Stimulated activated CD4-positive, alpha-beta T cell treated with anti-CD3 and anti-CD28 coated beads, Interleukin-4, amount 100 ng/mL, for 48 hours (primary cell): ENCODE measurements at places on chromosomes 7 and 10.

DNA sequence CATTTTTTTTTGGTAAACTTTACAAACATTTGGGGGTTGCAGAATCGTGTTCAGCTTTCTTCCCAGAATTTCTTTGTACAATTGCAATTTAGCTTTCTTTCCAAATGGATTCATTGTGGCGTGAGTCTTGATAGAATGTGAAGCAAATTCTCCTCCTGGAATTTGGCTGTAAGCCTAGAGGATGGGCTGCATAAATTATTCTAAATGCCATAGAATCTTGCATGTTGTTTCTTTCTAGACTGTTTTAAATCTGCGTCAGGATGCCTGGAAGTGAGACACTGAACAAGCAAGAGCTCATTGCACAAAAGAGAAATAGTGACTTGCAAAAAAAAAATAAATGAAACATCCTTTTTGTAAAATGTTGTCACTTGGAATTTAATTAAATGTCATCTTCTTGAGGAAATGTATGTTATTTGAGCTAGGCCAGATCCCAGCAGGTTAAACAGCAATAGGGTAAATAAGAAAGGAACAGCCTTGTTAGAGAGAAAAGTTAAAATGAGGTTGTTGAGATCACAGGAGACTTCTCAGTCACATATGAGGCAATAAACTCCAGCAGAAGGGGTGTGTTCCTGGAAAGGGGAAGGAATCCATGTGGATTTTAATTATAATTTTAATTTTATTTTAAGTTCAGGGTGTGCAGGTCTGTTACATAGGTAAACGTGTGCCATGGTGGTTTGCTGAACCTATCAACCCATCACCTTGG, 483.0 kb downstream of the PLXDC2 start:
- DNase-seq, result no peak

- no peak for DNase-seq
Measured at GRCh38 chr7:100556541-100556940, 17.2 kb downstream of the SAP25 start.

GRCh38 chr10:69965919-69966662, 86.6 kb upstream of the MACROH2A2 start:
- no peak for DNase-seq

DNA sequence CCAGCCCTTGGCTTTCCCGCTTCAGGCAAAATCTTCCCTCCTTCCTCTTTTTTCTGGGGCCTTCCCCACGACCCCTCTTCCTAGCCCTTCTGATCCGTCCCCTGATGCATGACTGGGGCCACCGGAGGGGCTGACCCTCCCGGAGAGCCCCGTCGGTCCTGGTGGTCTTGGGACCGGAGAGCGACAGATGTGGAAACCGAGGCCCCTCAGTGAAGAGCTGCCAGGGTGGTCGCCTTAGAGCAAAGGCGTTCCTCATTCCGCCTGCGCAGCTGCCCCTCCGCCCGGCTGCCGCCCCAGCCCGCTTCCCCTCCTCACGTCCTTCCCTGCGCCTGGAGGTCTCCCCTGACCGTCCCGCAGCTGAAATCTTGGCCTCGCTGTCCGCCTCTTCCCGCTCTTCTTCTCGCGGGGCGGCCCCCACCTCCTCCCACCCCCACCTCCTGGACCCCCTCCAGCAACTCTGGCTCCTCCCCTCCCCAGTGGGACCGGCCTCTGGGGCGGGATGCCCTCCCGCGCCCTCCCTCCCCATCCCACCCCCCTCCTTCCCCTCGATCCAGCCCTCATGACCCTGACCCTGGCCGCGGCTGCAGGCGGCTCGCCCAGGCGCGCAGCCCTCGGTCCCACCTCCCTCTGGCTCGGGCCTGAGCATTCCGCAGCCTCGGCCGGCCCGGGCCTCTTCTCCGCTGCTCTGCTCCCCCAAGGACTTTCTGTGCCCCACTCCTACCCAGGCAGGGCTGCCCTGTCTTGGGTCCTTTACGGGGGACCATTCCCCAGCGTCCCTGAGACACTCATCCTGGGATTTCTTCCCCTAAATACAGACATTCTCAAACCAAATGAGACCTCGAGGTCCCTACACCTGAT, at the start of gene RARRES2:
Gene RARRES2 (minus strand): TSS at position 367 of the 858 bp plus-strand sequence. CDS start 1,020 bp downstream, outside the sequence.
- no peak for DNase-seq

DNA sequence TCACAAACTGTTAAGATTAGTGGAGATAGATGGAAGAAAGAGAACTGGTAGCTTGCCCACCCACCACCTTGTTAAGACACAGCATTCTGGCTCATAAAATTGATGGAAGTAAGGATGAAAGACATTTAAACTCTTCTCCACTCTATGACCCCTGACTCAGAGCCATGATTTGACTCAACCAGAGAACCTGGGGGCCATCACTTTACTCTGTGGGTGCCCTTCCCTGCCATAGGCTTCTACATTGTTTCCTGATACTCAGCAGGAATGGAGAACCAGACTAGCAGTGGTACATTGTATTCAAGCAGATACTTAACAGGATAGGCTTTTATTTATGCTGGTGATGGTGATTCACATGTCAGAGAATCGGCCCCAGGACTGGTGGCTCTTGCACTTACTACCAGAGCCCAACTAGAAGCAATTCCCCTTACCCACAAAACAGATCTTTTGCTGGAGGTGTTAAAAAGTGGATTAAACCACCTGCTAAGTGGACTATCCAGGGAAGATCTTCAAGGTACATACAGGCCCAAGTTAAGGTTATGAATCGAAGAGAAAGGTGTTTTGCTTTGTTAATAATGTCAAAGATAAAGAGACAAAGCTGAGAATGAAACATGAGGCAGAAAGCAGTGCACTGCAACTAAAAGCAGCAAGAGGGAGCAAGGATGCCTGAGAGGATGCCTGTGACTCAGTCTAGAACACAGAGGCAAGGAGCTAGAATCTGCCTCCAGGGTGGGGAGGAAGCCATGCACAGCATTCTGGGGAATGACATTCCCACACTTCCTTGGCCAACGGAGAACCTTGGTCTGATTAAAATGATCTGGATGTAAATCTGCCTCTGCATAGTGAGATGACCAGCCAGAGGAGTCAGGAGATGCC, 36.0 kb upstream of the GLI3 start:
- no peak for DNase-seq

- no peak for DNase-seq
Measured at GRCh38 chr7:135886345-135887132, 90.6 kb downstream of the MTPN start.

DNA sequence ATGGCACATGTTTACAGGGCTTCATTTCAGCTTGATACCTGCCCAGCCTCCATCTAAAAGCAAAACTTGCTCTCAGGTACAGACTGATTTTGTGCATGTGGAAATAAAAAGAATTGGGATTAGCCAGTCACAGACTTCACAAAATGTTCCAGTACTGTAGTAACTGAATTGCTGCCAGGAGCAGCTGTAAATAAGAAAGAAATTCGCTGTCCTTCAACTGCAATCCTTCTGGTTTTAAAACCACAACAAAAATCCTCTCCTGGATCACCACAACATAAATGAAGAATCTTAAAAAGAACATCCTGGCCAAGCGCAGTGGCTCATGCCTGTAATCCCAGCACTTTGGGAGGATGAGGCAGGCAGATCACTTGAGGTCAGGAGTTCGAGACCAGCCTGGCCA, 3.9 kb upstream of the MIOS start:
- DNase-seq, result no peak

- DNase-seq, result no peak
Measured at GRCh38 chr7:24466168-24466768, 107.0 kb upstream of the PALS2 start.

DNA sequence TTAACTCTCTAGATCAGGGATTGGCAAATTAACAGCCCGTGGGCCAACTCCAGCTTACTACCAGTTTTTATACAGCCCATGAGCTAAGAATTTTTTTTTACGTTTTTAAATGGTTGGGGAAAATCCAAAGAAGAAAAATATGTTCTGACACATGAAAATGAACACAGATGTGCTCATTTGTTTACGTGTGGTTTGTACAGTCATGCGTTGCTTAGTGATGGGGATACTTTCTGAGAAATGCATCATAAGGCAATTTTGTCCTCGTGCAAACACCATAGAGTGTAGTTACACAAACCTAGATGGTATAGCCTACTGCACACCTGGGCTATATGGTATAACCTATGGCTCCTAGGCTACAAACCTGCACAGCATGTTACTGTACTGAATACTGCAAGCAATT, 8.3 kb upstream of the SMKR1 start:
- no peak for DNase-seq

GRCh38 chr10:30755441-30755953, 125.9 kb upstream of the LYZL2 start:
- no peak for DNase-seq

DNA sequence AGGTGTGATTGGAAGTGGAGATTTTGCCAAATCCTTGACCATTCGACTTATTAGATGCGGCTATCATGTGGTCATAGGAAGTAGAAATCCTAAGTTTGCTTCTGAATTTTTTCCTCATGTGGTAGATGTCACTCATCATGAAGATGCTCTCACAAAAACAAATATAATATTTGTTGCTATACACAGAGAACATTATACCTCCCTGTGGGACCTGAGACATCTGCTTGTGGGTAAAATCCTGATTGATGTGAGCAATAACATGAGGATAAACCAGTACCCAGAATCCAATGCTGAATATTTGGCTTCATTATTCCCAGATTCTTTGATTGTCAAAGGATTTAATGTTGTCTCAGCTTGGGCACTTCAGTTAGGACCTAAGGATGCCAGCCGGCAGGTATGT, 13.6 kb downstream of the STEAP2 start:
- DNase-seq, result no peak

DNA sequence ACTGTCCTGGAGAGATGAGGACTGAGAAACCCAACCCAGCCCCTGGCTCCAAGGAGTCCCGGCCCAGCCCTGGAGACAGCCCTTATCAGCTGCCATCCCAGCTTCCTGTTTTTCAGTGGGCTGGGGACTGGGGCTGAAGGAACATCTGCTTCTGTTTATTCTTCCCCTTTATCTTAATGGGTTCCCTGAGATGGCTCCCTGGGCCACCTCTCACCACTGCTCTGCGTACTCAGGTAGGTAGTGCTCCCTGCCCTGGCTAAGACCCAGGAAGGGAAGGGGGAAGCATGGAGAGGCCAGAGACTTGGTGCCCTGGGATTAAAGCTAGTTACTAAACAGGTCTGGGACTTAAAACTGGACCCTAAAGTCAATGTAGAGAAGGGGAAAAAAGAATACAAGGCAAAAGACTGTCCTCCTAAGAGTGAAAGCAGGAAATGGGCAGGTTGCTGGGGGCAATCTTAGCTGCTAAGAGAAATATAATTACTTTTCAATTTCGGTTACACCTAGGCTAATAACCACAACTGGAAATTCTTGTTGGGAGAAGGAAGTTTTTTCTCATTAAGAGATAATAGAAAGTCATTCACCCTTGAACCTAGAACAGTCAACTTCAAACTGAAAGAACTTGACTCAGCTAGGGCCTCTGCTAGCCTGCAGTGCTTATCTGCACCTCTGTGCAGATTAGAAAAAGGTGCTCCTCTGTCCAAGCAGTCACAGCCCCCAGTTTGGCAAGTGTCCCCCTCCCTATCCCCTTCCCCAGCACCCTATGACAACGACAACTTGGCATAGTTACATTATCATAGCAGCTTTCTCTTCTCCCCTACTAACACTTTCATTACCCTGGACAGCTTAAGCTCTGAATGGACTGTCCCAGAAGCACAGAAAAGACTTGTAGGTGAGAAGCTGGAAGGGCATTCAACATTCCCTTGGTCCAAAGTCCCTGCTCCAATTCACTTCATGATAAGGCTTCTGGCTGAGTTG, 65.6 kb upstream of the KDM7A start:
- DNase-seq, result no peak

GRCh38 chr10:23528419-23528818, 89.5 kb downstream of the OTUD1 start:
- DNase-seq, result no peak

- DNase-seq, result no peak
Measured at GRCh38 chr7:158952776-158953175, 96.4 kb downstream of the DYNC2I1 start.

GRCh38 chr7:46047581-46047980, 126.5 kb upstream of the IGFBP3 start:
- DNase-seq, result no peak

- no peak for DNase-seq
Measured at GRCh38 chr10:89633484-89633883, 11.6 kb downstream of the PANK1 start.

GRCh38 chr7:48366096-48366495, 194.8 kb downstream of the ABCA13 start:
- DNase-seq, result no peak

- no peak for DNase-seq
Measured at GRCh38 chr7:105086850-105087249, 72.8 kb downstream of the KMT2E start.

DNA sequence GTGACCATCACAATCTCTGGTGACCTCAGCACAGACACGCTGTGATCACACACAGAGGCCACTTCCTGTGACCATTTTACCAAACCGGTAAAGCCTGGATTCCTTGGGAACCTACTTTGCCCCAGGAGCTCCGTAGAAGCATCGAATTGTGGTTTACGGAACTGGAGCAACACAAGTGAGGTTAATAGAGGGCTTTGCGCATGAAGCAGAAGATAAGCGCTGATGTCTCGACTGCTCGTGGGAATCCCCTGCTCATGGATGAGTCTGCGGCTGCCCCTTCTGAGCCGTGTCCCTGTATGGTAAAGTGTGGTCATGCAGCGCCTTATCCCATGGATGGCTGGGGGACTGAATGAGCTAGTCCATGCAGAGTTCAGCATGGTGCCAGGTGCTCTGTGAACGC, 53.6 kb downstream of the VIPR2 start:
- DNase-seq, result no peak

GRCh38 chr7:124349443-124349842, 316.6 kb upstream of the TMEM229A start:
- no peak for DNase-seq

GRCh38 chr7:151404216-151405011, 5.4 kb downstream of the WDR86 start:
- DNase-seq, result no peak

DNA sequence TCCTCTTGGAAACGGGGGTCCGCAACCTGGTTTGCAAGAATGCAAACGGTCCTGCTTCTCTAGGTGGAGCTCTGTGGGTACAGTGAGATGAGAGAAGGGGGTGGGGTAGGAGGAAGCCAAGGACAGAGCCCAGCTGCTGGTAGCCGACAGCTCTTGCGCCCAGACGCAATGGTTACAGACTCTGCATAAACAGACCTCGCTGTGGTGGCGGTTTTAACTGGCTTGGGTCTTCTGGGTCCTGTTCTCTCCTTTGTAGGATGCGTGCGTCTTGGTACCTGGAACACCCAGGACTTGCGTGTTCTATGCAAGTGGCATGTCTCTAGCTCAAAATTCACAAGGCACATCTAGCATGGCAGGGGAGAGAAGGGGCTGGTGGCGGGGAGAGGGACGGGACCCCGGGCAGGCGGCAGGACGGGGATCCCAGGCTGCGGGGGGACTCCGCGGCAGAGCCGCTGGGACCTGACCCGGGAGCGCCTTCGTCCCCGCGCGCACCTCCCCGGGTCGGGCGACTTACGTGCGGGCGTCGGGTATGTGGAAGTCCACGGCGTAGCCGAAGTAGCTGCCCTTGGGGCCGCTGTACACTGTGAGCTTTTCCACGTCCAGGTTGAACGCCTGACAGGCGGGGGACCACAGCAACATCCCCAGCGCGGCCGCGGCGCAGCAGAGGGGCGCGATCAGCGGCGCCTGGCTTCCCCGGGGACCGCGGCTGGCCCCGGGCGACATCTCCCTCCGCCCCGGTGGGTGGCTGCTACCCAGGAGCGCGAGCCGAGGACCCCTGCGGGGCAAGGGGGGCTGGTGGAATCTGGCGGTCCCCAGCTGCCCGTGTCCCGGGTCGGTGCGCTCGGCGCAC, 448 bp downstream of the ITGA8 start:
- no peak for DNase-seq
